ENCODE measurements at places on chromosomes 6 and 20.

- DNase-seq = no peak
Observed at GRCh38 chr6:138681627-138682026, 91.9 kb upstream of the CCDC28A start.

GRCh38 chr6:111957623-111958315 is 84.5 kb upstream of the FYN start:
- DNase-seq = no peak

DNA sequence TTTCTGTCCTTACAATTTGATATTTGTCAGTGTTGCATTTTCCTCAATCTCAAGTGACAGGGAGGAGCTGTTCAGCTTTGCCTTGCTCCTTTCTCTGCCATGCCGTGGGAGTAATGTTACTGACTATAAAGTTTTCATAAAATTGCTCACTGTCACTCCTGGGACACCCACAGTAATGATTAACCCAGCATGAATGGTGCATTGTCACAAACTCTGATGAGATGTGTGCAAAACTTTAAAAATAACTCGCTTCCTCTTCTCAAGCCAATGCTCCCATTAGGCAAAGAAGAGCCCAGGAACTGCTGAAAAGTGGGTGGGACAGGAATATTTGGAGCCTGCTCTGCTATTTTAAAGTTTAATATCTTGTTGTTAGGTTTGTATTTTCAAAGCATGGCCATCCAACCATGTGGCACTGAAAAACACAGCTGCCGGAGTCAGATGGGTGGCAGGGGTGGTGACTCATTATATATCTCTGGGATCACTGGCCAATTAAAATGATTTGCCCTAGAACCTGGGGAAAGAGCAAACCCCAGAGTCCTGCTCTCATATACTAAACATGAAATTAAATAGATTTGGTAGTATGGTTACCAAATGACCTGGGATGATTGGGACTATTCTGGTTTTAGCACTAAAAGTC is 260.1 kb downstream of the BTBD3 start:
- no peak for DNase-seq

DNA sequence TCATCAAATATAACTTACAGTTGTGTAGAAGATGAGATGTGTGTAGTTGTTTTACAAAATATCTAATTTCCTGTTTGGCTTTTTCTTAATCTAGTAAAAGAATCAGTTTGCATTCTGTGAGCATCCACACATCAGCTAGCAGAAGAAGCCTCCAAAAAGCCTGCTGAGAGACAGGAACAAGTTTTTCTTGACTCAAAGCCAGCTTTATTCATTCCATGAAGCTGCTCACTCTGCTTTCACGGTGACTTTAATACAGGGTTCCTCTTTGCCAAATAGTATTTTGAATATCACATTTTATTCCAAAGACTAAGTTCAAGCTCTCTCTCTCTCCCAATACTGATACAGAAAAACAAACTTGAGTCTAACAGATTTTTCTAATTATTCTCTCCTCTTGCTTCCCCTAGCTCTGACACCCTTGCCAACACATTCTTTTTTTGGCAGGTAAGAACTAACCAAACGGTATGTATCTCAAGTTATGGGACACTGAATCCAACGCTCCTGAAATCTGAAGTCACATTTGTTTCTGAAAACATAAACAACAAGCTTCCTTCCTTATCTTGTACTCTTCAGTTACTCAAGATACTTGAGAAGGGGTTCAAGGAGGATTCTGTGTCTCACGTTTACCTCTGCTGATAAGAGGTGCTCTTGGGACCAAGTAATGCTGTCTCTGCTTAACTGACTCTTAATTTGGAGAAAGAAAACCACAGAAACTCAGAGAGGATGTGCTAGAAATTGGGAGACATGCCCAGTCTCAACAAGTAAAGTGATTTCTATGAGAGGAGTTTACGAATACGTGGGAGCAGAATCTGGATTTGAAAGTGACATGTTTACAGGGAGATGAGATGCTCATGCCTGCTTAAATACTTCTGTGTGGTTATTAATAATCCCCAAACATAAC is 184.2 kb upstream of the SPTLC3 start:
- DNase-seq = no peak

DNA sequence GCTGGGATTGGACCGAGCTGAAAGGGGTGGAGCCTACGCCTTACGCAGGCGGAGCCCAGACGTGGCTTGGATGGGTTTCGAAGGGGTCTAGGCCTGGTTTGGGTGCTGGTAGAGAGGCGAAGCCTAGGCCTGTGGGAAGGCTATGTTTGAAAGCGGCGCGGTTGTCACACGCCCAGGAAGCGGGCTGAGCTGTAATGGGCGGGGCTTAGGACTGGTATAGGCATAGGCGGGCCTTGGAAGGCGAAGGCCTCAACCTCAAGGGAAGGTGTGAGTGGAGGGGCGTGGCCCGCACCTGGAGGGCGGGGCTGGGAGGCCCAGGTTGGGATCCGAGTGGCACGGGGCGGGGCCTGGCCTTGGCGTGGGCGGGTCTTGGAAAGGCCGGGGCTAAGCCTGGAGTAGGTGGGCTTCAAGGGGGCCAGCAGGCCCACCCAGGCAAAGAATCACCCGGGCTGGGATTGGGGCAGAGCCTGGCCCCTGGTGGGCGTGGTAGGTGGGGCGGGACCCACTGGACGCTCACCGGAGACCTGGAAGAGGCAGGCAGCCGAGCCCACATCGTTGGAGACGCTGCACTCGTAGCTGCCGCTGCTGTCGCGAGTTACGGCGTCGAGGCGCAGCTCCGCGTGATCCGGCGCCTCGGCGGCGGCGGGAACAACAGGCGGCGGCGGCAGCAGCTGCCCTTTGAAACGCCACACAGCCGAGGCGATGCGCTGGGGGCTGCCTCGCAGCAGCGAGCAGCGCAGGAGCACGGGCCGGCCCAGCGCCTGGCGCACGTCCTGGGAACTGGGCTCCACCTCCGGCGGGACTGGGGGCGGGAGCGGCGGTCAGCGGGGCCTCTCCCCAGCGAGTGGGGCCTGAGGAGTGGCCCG is 49.0 kb downstream of the MDGA1 start:
- DNase-seq = no peak

DNA sequence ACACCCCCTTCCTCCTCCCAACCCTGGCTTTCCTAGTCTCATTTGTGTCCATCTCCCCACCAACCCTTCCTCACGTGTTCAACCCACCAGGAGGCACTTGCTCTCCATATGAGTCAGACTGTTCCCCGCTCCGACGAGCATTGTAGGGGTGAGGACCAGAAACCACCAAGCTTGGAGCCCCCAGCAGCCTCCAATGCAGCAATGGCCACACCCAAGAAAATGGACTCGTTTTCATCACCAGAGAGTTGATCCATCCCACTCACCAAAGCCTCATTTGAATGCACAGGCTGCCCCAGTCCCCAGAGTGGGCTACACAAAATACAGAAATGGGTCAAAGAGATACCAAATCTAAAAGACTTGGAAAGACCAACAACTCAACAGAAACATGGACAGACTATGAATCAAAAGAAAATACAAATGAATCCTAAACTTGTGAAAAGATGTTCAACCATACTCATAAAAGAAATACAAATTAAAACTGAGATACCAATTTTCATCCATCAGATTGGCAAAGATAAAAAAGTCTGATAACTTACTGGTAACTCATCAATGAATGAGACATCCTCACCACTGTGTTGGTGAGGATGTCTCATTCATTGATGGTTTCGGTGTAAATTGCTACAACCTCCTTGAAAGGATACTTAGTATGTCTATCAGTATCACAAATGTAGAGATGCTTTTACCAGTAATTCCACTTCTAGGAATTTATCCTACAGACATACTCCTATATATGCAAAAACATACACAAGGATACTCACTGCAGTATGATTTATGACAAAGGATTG is 68.1 kb downstream of the TRERF1 start:
- no peak for DNase-seq
